Sigmoid colon (tissue), 7 donors: ENCODE measurements at places on chromosomes 6 and 20. TPM values are rescaled to one million over a fixed set of nuclear protein-coding genes. Genes with fewer than 3 reads are reported as not detected.

CPNE5 gene
- 6.0 TPM for polyA plus RNA-seq

MYLK4 gene
- polyA plus RNA-seq = not detected

SPINT3 gene
- polyA plus RNA-seq = not detected

HLA-A gene
- 302 TPM for polyA plus RNA-seq

PDE7B gene
- 1.2 TPM for polyA plus RNA-seq

MAP3K5 gene
- 11.4 TPM for polyA plus RNA-seq

IL17F gene
- polyA plus RNA-seq = not detected

ESR1 gene
- polyA plus RNA-seq = under 0.01 TPM

MYO6 gene
- 31.2 TPM for polyA plus RNA-seq

ROS1 gene
- polyA plus RNA-seq = not detected

CST3 gene
- polyA plus RNA-seq = 409 TPM

MEI4 gene
- polyA plus RNA-seq = not detected

ZBTB46 gene
- 0.60 TPM for polyA plus RNA-seq

FOXS1 gene
- not detected for polyA plus RNA-seq

PTCHD4 gene
- 0.03 TPM for polyA plus RNA-seq

OR12D3 gene
- polyA plus RNA-seq = not detected
